NCI-H1092 (cell line): ENCODE measurements at places on chromosomes 4 and X.

GRCh38 chr4:15692602-15693001 lies 10.3 kb upstream of the BST1 start:
- no peak for DNase-seq

- no peak for DNase-seq
Measured at GRCh38 chr4:120034913-120035312, 31.7 kb downstream of the MAD2L1 start.

DNA sequence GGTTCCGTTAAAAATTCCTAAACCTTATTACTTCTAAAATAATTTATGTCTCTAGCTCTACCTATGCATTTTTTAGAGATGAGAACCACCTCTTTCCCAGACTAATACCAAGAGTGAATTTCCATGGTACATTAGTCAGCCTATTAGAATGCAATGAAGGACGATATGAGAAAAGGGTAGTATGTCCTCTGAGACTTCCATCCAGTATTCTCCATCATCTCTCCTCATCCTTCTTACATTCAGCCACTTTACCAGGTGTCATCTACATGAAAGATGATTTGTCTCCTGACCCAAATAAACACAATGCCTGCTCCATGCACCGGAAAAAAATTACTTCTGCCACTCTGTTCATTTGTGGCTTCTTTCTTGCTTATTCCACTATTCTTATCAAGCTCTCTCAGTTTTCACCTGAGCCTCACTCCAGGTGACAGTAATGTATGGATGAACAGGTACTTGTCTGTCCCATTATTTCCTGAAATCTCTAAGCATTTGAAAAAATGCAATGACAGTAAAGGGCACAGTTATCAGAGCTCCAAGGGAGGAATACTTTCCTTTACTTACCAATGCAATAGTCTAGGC lies 97.9 kb downstream of the MAB21L2 start:
- DNase-seq, result no peak

- DNase-seq, result no peak
Measured at GRCh38 chr4:127414951-127415606, 217.7 kb upstream of the INTU start.

DNA sequence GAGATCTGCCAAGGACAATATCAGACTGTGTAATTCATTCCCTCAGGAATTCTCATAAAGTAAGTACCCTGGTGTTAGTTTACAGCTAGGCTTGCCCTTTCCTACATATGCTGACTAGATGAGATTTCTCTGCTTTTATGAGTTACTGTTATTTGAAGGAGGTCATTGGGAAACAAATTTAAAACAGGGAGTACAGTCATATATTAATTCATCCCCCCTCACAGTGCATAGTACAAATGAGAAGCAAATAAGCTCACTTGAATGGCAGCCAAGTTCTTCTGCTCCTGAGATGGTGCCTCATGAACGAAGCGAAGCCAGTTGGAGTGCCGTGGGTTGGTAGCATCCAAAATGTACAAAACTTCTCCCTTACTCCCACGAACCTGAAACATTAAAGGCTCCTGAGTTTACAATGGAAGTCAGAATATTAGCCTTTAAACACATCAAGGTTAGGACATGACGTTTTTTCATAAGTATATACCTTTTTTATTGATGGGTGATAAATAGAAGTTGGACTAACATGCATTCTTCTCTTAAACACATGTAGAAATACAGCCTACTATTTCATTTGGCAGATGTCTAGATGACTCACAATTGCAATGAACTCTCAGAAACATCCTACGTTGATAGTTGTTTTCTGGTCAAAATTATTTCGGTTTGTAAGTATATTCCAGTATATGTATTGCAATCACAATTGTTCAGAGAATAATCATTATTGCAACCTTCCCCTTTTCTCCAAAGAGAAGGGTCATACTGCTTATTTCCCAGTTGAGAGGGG lies 69.2 kb downstream of the PRDM5 start:
- no peak for DNase-seq

DNA sequence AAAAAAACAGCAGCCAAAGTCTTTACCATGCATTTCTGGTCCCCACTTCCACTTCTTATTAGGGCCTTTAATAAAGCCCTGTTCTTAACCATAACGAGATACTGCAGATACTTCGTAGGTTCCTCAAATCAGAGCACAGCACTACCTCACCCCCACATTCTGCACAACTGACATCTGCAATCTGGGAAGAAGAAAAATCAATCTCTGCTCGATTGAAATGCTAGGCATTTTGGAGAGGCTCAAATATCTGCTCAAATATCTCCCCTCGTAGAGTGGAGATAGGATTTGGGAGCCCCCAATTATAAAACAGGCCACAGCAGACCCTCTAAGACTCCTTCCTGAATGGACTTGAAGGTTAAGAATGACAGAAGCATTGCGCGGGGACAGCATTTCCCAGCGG lies 40.3 kb upstream of the CENPU start:
- no peak for DNase-seq

DNA sequence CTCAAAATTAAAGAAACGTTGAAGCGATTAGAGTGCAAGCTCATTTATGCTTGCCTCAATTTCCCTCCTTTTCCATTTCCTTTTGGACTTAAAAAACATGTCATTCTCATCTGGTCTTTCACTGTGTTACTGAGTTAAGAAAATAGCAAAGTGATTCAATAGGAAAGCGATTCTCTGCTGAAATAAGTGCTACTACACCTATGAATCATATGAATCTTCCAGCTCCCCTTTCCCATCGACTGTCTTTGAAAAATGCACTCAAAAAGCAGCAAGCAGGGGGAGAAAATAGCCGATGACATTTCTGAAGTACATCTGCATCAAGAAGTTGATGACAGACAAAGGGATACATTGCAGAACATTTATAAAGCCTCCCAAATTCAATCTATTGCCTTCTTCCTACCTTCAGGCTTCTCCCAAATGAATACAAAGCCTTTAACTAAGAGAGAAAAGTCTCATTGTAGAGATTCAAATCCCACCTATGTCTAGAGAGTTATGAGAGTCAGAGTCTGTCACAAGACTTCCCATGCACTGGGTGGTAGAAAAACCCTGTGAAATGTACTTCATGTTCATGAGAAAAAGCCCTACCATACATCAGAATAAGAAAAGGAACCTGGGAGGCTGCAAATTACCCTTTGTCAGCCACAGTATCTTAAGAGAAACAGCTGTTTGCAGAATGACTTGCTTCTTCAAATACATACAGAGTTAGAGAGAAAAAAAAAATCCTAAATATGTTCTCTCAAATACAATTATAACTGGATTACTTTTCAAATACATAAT lies 78.9 kb downstream of the MBNL3 start:
- DNase-seq, result no peak

DNA sequence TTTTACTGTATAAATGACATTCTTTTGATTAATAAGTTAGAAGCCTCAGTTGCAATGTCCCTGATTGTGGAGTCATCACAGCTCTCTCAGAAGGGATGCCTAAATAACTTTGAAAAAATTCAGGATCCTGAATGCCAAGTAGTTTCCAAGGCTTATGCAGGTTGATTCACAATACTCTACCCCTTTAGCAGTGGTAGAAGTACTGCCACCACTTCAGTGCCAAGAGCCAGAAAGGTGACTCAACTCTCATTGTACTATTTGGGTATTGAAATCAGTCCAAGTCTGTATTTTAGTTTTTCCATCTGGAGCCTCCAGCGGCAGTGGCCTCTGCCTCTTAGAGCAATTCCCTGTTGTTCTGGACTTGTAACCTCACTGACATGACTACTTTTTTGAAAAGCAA lies 320.1 kb upstream of the NDST4 start:
- DNase-seq, result no peak

GRCh38 chrX:148389629-148390028 lies 110.8 kb upstream of the AFF2 start:
- DNase-seq, result no peak

DNA sequence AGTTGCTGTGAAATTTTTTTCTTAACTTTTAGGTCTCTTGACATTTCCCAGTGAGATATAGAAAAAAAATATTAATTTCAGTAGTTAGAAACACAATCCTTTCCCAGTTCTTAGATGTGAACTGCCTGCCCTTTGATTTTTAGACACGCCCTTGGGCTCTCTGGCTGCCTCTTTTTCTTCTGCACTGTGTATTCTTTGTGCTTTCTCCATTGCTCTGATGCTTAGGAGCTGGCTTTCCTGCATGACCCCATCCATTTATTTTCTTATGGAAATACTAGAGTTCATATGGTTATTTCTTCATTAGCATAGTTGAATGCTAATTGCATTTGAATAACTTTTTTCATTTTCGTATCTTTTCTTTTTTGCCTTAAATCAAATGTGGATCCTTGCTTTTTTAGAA lies 224.9 kb upstream of the SMIM31 start:
- DNase-seq, result no peak

DNA sequence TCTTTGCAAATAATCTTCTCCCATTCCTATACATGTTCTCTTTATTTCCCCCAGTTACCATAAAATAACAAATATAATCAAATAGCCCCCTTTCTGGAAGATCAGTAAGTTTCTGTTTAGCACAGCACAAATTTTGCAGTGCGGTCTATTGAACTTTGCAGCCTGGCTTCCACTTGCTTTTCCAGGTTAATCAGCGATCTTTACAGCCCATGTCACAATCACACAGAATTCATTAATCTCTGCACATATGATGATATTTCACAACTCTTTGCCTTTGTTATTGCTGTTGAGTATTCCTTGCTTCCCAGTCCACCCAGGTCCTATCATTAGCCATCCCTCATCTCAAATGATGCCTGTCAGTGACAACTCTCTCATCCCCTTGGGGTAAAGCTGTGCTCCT lies 2358.0 kb downstream of the PCDH7 start:
- DNase-seq, result no peak

- no peak for DNase-seq
Measured at GRCh38 chr4:47498899-47499298, 13.8 kb downstream of the ATP10D start.

GRCh38 chr4:26450418-26450817 lies 39.9 kb downstream of the CCKAR start:
- DNase-seq, result no peak

DNA sequence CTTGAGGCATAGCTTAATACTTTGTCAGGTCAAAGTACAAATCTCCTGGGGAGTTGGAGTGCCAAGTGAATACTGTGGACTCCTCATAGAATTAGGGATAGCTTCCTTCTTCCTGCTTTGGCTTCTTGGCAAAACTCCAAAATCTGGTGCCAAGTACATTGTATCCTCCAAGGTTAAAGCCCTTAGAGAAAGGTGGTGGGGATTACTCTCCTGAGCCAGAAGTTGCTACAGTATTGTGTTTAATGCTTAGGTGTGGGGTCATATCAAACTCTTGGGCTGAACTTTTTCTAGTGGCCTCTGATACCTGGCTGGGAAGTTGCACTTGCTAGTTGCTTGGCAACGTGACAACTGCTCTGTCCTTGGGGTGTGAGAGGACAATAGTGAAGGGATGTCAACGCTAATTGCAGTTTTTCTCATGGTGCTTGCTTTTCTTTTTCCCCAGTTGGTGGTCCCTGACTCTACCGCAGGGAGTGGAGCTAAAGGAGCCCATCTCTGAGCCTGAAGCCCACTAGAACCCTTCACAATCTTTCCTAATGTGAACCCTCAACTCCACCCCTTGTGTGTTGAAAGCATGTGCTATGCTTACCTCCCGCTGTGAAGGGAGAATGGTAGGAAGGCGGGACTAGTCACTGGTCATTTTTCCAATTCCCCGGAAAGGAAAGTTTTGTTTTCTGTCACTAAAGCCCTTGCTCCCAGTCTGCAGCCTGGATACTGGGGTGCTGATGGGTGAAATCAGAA lies 35.5 kb downstream of the DLG3 start:
- DNase-seq, result peak; percentile 0
